A673 (cell line): ENCODE measurements at places on chromosomes 5 and 9.

- no peak for DNase-seq
Observed at GRCh38 chr9:93089481-93089991, 6.5 kb upstream of the CARD19 start.

DNA sequence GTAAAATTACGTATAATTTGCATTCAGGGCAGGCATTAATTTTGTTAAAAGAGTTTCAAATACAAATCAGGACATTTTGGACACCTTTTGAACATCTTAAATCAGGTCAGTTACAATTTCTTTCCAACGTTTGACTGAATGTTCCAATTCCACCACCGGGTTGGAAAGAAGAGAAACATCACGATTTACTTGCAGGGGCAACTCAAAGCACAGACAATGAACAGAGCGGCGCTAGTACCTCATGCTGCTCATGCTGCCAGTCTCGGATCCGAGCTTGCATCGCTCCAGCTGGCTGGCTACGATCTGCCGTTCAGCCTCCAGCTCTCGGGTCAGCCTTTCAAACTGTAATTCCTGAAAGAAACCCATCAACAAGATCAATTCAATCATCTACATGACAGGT is 339.5 kb downstream of the CTNND2 start:
- DNase-seq, result no peak

DNA sequence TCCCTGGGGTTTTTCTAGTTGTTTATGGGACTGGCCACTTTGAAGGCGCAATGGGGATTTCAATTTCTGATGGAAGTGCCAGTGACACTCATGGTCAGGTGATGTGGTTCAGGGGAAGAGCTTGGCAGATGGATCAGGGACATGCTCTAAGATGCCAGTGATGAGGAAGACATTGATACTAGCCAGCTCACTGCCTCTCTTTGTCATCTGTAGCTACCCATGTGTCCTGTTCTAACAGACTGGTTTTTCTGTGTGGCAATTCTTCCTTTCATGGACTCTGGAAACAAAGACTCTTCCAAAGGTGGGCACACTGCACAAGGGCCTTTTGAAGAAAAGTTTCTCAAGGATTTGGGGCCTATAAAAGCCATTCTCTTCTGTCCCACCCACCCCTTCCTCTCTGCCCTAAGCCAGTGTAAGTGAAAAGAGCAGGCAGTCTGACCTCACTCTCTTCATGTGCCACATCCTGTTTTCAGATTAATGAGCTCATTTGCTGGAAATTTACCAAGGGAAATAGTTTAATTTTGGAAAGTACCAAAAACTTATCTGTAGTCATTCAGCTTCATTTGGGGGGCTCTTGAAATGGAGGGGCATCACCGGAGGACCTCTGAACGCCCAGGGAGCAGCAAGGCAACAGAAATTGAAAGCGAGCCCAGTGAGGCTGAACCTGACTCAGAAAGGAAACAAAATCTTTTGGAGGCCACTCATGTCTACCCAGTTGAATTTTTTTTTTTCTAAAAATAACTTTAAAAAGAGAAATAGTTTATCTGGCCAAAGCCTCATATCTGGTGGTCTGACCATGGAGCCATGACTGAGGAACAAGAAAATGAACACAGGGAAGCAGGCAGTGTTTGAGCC is 4.9 kb upstream of the TRAF1 start:
- DNase-seq, result peak; percentile 64

GRCh38 chr5:77379558-77380061 is 112.5 kb downstream of the WDR41 start:
- DNase-seq, result no peak

- peak; percentile 9 for DNase-seq
Observed at GRCh38 chr5:9339206-9339818, 206.6 kb downstream of the SEMA5A start.

- DNase-seq, result peak; percentile 82
Observed at GRCh38 chr5:109688630-109688969, 1.1 kb upstream of the MAN2A1 start.

GRCh38 chr5:91154338-91154737 is 228.8 kb downstream of the ARRDC3 start:
- no peak for DNase-seq

- no peak for DNase-seq
Observed at GRCh38 chr5:79263-79662, 12.7 kb upstream of the PLEKHG4B start.

DNA sequence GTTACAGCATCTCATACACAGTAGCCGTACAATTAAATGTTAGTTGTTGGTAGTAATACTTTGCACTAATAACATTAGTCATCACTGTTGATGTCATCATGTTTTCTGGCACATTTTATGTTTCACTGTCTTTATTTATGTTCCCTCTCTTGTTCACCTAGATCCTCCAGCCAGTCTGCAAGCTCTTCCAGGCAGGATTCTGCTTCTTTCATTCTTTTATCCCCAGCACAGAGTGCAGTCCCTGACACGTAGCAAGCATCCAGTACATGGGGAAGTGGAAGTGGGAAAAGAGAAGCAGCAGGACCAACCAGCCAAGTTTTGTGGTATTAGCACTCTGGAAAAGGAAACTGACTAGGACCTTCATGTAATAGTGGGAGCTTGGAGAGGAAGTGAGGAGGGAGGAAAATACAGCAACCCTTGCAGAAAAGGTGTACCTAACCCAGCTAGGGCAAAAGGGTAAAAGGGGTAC is 89.7 kb upstream of the SLC44A1 start:
- DNase-seq, result no peak

DNA sequence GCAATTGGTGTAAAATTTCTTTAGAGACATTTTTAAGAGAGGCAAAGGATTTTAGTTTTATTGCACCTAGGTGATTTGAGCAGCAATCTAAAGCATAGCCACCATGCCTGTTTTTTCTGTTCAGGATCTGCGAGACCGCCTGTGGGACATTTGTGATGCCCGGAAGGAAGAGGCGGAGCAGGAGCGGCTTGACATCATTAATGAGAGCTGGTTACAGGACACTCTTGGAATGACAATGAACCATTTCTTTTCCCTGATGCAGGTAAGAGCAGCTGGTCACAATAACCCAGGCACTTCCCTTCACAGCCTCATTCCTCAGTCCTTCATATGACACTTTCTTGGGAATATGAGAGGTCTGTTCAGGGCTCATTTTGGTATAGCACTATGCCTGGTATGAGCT is 103.2 kb upstream of the IL7R start:
- DNase-seq, result no peak

DNA sequence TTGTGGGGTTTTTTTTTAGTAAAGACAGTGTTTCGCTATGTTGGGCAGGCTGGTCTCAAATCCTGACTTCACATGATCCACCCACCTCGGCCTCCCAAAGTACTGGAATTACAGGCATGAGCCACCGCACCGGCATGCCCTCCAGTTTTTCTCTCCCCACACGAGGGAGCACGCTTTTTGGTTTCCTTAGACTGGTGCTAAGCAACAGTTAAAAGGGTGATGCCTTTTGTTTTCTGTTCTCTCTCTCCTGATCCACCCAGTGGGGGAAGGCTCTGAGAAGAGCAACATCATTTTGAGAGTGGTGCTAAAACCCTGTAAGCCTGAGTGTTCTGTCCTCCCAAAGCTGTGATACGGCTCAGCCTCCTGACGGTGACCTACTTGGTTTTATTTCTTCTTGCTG is 146.6 kb downstream of the MAN2A1 start:
- DNase-seq, result no peak

GRCh38 chr9:116979456-116979855 is 292.4 kb downstream of the TRIM32 start:
- DNase-seq, result no peak
